ENCODE measurements at places on chromosomes 12 and 14.

- DNase-seq: no peak
Observed at GRCh38 chr12:54196396-54196795, 7.6 kb upstream of the SMUG1 start.

GRCh38 chr12:57614178-57614947 is 3.1 kb downstream of the ARHGEF25 start:
- no peak for DNase-seq

GRCh38 chr12:96225994-96226399 is 31.8 kb downstream of the ELK3 start:
- no peak for DNase-seq

- DNase-seq: no peak
Observed at GRCh38 chr12:57835366-57836288, 10.9 kb downstream of the CTDSP2 start.

DNA sequence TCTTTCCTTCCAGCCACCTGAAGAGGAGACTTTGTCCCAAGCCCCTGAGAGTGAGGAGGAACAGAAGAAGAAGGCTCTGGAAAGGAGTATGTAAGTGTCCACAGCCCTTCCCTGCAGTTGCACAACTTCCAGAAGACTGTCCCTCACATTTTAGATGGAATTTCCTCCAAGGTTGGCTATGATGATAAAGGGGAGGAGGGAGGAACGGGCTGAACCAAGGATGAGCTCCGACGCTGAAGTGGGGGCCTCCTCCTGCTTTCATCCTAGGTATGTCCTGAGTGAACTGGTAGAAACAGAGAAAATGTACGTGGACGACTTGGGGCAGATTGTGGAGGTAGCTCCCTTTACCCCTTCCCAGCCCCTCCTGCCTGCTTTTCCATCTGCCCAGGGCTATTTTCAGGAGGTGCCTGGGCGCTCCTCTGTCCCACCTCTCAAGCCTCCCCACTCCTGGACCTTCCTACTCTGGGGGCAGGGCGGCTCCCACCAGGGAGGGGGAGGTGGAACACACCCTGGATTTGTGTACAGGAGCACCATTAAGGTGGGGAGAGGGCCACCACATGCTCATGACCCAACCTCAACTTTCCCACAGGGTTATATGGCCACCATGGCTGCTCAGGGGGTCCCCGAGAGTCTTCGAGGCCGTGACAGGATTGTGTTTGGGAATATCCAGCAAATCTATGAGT is 2.3 kb downstream of the ARHGEF25 start:
- no peak for DNase-seq

- no peak for DNase-seq
Observed at GRCh38 chr12:54526812-54527630, 22.4 kb upstream of the PDE1B start.

GRCh38 chr12:119222222-119222951 is 43.7 kb downstream of the HSPB8 start:
- no peak for DNase-seq

GRCh38 chr12:62653740-62654139 is 187.1 kb downstream of the MON2 start:
- DNase-seq: no peak

- no peak for DNase-seq
Observed at GRCh38 chr12:123941624-123942237, 30.9 kb downstream of the CCDC92 start.

DNA sequence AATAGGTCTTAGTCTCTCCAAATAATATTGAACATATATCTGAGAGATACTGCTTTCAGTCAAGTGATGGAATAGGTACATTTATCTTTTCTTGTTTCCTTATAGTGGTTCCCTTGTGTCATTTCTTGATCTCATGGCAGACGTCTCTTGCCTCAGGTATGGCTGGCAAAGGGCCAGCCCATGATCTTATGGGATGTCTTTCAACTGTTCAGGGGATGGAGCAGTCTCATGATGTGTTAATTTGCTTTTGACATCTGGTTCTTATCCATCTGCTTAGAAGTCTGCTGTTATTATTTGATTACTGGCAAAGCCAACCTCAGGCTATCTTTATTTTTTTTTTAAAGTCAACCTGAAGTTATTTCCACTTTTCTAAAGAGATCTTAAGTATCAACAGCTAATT is 262.9 kb downstream of the TMEM117 start:
- no peak for DNase-seq

DNA sequence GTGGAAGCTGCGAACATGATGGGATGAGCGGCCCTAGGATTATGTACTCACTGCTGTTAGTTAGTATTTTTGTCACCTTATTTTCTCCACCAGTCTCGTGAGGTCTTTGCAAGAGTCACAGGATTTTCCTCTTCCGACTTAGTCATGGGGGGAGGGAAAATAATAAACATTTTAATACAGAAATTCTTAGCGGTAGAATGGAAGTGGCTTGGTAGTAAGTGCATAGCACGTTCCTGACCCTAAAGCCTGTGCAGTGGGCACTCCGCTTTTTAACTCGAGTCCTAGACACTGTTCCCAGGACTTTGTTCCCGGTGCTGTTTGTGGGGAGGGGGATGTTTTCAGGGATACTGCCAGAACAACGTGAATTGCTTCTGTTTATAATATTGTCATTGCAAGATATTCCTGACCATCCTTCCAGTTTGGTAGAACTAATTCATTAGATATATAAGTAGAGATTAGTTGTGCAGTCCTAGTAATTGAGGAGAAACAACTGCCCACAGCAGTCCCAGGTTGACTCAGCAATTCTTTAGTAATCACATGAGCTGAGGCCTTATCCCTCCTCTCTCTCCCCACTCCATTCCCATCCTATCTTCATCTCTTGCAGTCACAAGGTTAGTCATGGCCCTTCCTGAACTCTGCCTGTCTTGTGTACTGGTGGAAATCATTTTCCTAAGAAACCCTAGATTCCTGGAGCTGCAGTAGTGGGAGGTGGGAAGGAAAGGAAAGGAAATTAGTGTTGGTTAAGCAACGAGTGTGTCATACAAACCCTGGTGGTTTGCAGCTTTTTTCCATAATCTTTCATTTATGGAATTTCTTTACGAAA is 799 bp downstream of the SLC38A6 start:
- no peak for DNase-seq

DNA sequence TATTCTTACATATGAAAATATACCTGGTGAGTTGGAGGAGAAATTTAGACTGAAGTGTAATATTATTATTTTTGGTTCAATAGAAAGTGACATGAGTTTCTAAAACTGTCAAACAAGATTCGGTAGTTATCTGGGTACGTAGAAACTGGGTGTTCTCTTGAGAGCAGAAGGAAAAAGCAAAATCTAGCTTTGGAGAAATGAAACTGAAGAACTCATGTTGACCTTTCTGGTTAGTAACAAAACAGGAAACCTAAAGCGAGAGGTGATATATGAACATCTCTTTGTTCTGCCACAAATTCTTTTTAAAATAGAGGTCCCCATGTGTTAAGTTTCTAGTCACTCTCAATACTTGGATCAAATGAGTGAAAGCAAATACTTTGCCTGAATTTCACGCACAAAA is 401.7 kb downstream of the TRHDE start:
- no peak for DNase-seq

GRCh38 chr12:94379479-94380113 is 80.1 kb downstream of the CEP83 start:
- no peak for DNase-seq

DNA sequence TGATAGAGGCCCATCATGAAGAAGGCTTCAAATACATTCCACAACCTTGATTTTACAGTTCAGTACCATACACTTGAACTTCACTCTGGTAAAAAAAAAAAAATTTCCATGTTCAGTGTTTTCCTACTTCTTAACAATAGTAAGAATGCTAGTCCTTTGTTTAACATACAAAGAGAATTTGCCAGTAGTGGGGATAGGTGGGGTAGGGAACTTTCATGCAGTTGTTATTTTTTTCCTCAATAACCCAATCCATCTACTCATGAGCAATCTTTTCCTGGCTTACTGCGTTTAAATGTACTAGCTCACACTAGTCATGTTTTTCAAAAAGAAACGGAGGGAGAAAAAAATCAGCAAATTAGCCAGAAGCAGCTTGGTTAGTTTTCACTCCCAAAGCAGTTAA is 206.1 kb downstream of the PRKD1 start:
- no peak for DNase-seq

GRCh38 chr14:52328276-52328675 is 14.2 kb downstream of the PTGER2 start:
- no peak for DNase-seq

- DNase-seq: no peak
Observed at GRCh38 chr14:91299121-91300115, 54.9 kb upstream of the GPR68 start.

DNA sequence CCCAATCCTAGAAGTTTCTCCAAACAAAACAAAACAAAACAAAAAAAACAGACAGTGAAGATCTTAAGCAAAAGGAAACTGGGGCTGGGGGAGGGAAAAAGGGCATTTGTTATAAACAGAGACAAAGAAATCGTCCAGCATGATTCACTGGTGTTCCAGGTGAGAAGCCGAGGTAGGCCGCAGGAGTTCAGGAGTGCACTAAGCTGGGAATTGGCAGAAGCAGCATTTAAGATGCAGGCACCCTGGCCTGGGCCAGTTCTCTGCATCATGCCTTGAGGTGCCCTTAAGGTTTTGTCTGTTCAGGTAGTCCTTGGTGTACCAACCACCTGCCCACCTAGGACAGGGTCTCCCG is 11.2 kb downstream of the TBX3 start:
- no peak for DNase-seq

Measured in stimulated activated CD8-positive, alpha-beta memory T cell treated with anti-CD3 and anti-CD28 coated beads, Interleukin-15, amount 100 ng/mL, for 4 hours (primary cell).